SW 1271 (cell line): ENCODE measurements at places on chromosomes 11 and 22.

DNA sequence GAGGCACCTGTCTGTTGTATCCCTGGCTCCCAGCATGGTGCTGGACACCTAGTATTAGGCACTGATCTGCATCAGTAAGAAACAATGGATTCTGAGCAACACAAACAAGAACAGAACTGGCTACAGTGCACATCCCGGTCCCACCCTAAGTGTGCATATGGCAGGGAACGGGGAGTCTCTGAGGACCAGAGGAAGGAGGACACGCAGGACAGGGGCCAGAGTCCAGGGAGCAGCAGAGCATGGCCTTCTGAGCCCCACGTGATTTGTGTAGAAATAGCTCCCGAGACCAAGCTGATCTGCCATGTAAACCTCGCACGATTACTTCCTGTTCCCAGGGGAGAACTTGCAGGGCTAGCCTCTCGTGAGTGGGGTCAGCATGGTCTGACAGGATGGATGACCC lies 12.7 kb upstream of the SNX32 start:
- no peak for DNase-seq

DNA sequence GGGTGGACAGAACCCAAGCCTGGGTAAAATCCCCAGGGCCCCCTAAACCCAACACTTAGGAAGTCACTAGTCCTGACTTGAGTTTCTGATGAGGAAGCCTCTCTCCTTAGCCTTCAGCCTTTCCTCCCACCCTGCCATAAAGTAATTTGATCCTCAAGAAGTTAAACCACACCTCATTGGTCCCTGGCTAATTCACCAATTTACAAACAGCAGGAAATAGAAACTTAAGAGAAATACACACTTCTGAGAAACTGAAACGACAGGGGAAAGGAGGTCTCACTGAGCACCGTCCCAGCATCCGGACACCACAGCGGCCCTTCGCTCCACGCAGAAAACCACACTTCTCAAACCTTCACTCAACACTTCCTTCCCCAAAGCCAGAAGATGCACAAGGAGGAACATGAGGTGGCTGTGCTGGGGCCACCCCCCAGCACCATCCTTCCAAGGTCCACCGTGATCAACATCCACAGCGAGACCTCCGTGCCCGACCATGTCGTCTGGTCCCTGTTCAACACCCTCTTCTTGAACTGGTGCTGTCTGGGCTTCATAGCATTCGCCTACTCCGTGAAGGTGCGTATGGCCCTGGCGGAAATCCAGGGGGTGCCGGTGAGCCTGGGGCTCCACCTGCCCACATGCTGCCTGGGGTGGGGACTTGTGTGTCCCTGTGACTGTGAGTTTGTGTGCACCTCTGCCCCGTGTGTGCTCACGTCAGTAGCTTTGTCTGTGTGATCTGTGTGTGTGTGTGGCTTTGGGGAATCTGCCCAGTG lies at the start of gene IFITM1:
IFITM1 (plus strand) TSS at position 254 of the 767 bp plus-strand sequence; CDS start at position 385, 131 bp downstream.
- DNase-seq = no peak

DNA sequence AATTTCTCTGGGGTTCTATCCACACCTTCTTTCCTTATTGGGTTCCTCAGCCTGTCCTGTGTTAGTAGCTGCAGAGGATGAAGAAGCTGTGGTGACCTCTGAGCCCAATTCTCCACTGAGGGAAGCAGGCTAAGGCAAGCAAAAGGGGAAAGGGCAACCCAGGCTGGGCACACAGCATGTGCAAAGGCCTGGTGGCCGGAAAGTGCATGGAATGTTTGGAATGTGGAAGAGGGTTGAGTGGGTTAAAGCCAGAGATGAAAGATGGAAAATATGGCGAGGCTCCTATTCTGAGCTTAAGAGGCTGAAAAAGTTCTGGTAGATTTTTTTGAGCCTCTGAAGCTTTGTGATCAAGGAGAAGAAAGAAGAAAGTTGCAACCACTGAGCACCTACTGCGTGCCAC lies 247.1 kb downstream of the MIAT start:
- DNase-seq = no peak

DNA sequence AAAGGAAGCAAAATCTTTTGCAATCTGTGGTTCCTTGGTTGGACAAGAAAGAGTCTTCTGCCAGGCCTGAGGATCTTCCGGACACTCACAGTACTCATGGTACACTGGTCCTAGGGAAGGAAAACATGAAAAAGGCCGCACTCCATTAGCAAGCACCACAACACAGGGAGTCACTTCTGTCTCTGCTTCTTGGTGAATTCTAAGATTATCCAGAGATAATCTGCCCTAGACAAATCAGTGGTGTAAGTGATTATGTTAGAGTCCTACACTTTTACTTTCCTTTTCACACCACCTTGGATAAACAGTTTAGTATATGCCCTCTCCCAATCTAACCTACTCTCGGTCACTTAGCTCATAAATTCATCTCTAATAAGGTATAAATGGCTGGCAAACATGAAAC lies 11.9 kb downstream of the POGLUT3 start:
- no peak for DNase-seq

DNA sequence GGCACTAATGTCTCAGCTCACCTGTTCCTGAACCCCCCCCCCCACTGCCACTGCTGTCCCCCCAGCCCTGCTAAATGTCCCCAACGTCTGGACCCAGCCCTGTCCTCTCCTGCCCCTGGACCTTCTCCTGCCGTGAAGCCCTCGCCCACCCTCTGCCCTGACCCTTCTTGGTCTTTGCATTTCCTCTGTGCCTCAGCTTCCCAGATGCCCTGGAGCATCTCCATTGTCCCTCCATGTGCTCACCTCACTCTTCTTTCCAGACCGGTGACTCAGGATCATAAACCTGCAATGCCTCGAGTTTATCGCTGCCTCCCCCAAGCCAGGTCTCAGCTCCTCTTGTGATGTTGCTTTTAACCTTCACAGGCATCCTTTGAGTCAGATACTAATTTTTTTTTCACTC lies 416.4 kb downstream of the BRD1 start:
- DNase-seq = no peak

DNA sequence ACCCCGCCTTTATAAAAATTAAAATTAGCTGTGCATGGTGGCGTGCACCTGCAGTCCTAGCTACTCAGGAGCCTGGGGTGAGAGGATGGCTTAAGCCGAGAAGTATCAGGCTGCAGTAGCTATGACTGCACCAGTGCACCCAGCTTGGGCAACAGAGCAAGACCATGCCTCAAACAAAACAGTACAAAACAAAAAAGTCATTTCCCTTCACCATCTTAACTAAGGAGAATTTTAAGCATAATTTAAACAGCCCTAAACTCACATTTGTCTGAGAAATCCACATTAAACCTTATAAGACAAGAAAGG lies 23.3 kb upstream of the TFIP11 start:
- no peak for DNase-seq

- DNase-seq = no peak
Observed at GRCh38 chr11:90855531-90855930, 632.7 kb upstream of the CHORDC1 start.

GRCh38 chr22:42974223-42974622 lies 40.7 kb downstream of the PACSIN2 start:
- no peak for DNase-seq

GRCh38 chr11:35487532-35488078 lies 37.8 kb downstream of the PAMR1 start:
- DNase-seq = no peak

- no peak for DNase-seq
Observed at GRCh38 chr11:100890789-100891188, 203.7 kb downstream of the ARHGAP42 start.

DNA sequence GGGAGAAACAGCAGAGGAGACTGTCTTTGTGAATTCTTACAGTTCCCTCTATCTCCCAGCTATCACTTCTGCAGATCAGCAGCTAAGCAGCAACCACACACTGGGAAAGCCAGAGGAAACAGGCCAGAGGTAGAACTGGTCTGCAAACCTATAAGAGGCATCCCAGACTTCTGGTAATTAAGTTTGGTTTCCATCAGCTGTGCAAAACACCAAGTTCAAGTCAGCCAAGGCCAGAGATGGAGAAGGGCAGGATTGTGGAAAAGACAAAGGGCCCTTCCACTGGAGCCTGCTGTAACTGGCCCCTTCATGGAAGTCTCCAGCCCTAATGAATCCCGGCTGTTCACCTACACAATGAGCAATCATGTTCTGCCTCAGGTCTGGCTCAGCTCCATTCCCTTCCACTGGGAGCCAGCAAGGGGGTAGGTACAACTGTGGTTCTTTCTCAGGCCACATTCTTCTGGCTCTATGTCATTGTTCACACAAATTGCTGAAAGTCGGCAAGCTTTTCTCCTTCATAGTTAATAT lies 4.6 kb upstream of the PAMR1 start:
- no peak for DNase-seq

- DNase-seq = no peak
Observed at GRCh38 chr11:8715501-8715900, 32.9 kb downstream of the RPL27A start.

DNA sequence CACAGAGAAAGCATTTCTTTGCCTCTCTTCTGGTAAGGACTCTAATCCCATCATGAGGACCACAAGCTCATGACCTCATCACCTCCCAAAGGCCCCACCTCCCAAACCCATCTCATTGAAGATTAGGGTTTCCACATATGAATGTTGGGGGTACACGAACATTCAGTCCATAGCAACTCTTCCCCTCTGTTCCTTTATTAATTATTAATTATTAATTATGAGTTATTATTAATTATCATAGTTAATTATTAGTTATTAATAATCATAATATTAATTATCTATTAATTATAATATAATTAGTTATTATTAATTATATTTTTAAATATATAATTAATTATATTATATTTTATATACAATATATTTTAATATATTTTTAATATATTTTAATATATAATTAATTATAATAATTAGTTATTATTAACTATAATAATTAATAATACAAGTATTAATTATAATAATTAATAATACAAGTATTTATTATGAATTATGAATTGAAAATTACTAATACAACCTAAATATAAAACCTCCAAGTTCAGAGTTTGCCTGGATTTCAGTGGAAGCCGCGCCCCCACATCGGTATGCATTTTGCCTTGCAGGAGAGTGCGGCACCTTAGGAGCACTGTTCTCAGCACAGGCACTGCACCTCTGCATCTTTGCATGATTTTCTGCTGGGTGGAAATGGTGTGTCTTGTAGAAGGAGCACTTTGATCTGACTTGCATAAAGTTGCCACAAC lies 128.0 kb upstream of the FGF3 start:
- DNase-seq = no peak

DNA sequence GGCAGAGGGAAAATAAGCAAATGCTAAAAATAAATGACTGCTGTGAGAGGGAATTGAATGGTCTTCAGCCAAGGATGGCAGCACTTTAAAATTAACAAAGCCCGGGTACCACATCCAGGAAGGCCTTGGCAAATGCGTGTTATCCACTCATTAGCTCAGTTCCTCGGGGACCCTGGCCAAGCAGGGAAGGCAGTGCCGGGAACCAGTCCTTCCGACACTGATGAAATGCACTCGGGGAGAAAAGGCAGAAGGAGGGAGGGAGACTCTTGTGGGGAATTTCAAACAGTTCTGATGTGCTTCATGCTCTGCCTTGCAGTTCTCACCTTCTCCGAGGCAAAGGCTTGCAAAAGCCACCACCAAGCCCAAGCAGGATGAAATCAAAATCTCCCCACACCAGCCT lies 38.3 kb downstream of the CLPB start:
- no peak for DNase-seq

- DNase-seq = no peak
Observed at GRCh38 chr22:47020166-47020565, 257.7 kb downstream of the TBC1D22A start.

GRCh38 chr11:66559142-66559865 lies 9.1 kb downstream of the CTSF start:
- DNase-seq = no peak

- no peak for DNase-seq
Observed at GRCh38 chr11:72812604-72812966, 1.6 kb upstream of the ATG16L2 start.

DNA sequence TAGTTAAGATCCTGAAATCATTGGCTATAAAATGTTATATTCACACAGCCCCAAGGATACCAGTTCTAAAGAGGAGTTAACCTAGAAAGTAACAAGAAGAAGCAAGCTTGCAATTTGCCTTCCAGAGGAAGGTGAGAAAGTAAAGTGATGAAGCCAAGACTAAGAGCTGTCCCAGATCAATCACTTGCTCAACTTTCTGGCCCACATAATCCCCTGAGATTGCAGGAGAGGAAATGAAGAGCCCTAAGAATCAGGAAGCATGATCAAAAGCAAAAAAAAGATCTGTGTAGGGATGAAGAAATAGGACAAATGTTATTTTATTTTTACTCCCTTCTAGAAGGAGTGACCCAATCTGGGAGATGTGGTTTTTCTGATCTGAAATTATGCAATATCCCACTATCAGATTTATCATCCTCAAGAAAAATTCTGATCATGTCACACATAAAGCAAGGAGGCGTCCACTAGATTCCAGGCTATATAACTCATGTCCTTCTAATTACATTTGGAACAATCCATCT lies 180.3 kb upstream of the GUCY1A2 start:
- DNase-seq = no peak

- no peak for DNase-seq
Observed at GRCh38 chr11:73518195-73518594, 79.7 kb downstream of the FAM168A start.

- no peak for DNase-seq
Observed at GRCh38 chr22:22046370-22046769, 63.8 kb upstream of the TOP3B start.

DNA sequence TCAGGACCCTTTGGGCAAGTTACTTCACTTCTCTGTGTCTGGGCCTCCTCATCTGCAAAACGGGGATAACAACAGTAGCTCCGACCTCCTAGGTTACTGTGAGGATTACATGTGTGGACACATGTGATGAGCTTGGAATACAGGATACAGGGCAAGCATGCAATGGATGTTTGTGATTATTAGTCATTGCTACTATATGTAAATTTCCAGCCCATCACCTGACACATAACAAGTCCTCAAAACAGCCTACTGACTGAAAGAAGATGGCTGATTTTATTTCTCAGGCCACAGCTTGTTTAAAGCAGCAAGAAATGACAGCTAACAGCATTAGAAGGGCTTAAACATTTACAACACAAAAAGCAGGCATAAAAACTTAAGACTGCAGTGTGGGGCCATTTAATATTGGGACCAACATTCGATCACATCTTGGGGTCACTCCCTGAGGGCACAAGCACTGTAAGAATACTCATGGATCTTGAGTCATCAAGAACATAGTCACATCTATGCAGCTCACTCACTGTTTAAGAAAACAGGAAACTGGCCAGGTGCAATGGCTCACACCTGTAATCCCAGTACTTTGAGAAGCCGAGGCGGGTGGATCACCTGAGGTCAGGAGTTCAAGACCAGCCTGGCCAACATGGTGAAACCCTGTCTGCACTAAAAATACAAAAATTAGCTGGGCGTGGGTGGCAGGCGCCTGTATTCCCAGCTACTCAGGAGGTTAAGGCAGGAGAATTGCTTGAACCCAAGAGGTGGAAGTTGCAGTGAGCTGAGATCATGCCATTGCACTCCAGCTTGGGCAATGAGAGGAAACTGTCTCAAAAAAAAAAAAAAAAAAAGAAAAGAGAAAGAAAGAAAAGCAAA lies 49.5 kb downstream of the ABTB2 start:
- DNase-seq = no peak

GRCh38 chr11:122642472-122642922 lies 13.0 kb upstream of the UBASH3B start:
- DNase-seq = peak; percentile 37
